Erythroblast (primary cell): ENCODE measurements at places on chromosomes 16 and 17.

DNA sequence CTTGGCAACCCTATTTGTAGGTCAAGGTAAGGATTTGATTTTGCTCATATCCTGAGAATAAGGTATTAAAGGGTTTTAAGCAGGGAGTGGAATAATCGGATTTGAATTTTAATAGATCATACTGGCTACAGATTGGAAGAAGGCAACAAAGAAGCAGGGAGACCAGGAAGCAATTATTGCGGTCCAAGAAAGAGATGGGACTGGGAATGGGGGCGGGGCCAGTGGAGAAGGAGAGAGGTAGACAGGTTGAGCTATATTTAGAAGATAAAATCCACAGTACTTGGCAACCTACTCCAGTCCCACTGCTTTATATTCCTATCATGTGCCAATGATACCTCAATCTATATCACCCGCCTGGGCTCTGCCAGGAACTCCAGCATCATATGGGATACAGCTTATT is 5.8 kb upstream of the NOL11 start:
- no peak for DNase-seq

GRCh38 chr16:83336603-83337002 is 471.2 kb upstream of the HSBP1 start:
- no peak for DNase-seq

GRCh38 chr17:77736199-77736585 is 222.3 kb upstream of the TNRC6C start:
- DNase-seq: no peak

- no peak for DNase-seq
These were observed 6.0 kb downstream of the ARHGAP23 start for GRCh38 chr17:38434178-38434665.

- DNase-seq: no peak
These were observed 9.9 kb downstream of the PPY start for GRCh38 chr17:43932357-43932756.

- DNase-seq: no peak
These were observed 403 bp downstream of the TEPSIN start for GRCh38 chr17:81238490-81238814.

GRCh38 chr17:82507631-82508175 is 11.8 kb upstream of the FOXK2 start:
- no peak for DNase-seq

GRCh38 chr17:27513849-27514248 is 57.6 kb downstream of the KSR1 start:
- no peak for DNase-seq

DNA sequence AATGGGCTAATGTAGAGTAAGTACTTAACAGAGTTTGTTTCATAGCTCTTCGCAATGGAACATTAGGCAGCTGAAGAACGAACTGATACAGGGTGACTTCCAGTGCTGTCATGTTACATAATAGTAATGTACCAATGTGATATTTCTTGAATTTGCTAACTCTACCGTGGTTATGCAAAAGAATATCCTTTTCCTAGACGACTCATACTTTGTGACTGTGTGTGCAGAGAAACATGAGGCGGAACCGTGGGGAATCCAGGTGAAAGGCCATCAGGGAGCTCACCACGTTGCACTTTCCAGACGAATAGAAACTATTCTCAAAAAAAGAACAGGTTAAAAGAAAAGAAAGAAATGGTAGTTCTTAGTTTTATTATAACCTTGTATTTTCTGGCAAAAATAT is 13.2 kb downstream of the NOB1 start:
- no peak for DNase-seq

DNA sequence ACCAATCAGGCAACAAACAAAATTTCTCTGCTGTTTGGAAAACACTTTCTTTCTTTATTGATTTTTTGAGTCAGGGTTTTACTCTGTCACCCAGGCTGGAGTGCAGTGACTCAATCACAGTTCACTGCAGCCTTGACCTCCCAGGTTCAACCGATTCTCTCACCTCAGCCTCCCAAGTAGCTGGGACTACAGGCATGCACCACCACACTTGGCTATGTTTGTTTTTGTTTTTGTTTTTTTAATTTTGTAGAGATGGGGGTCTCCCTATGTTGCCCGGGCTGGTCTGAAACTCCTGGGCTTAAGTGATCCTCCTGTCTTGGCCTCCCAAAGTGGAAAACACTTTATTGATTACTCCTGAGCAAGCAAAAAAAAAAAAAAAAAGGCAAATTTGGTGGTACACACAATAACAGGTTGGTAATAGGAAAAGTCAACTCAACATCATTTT is 276.4 kb downstream of the SOX9 start:
- no peak for DNase-seq

DNA sequence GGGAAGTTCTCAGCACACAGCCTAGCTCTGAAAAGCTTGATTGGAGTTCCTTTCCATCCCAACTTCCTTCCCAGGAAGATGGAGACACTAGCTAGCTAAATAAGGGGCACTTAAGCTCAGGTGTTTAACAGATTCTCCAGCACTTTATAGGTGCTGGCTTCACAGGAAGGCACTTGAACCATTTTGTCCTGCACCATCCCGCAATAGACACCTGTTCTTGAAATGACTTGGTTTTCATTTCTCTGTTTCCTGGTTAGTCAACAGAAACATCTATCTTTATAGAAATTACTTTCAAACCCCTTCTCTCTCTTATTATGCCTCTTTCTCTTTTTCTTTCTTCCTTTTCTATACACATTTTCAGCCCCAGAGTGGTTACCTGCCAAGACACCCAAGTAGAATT is 409.9 kb upstream of the ZFHX3 start:
- DNase-seq: no peak

DNA sequence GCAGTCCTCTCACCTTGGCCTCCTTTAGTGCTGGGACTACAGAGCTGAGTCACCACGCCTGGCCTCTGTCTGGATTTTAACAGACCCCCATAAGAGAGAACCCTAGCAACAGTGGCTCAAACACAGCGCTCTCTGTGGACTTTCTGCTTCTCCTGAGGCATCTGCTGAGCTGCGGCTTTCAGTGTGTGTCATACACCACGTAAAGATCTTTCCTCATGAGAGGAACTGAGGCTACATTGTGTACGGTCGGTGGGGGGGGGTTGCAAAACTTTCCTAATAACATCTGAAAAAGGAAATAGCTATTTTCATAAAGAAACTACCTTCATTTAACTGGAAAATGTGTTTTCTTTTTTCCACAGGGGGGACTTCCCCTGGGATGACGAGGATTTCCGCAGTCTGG is 32.9 kb downstream of the DEF8 start:
- DNase-seq: no peak

- DNase-seq: no peak
These were observed 7.4 kb downstream of the RNF40 start for GRCh38 chr16:30769379-30770089.

GRCh38 chr16:23874613-23875294 is 39.0 kb downstream of the PRKCB start:
- DNase-seq: no peak

DNA sequence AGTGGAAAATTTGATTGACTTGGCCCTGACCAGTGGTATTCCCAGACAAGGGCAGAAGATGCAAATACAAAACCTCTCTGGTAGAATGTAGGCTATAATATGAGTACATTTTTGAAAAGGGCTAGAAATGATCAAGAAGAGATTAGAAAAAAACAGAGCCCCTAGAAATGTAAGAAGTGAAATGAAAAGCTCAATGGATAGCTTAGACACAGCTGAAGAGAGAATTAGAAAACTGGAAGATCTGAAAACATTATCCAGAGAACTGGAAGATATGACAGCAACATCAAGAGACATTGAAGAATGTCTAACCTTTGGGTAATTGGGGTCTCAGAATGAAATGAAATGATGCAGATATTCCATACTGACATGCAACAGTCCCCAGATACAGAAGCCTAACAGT is 105.2 kb upstream of the ZNF750 start:
- DNase-seq: no peak

- DNase-seq: no peak
These were observed 18.3 kb upstream of the SUPT4H1 start for GRCh38 chr17:58370309-58370708.

- peak; percentile 64 for DNase-seq
These were observed 2.3 kb upstream of the PHF12 start for GRCh38 chr17:28953444-28954118.

- no peak for DNase-seq
These were observed 269.7 kb downstream of the CBLN1 start for GRCh38 chr16:49011901-49012300.

DNA sequence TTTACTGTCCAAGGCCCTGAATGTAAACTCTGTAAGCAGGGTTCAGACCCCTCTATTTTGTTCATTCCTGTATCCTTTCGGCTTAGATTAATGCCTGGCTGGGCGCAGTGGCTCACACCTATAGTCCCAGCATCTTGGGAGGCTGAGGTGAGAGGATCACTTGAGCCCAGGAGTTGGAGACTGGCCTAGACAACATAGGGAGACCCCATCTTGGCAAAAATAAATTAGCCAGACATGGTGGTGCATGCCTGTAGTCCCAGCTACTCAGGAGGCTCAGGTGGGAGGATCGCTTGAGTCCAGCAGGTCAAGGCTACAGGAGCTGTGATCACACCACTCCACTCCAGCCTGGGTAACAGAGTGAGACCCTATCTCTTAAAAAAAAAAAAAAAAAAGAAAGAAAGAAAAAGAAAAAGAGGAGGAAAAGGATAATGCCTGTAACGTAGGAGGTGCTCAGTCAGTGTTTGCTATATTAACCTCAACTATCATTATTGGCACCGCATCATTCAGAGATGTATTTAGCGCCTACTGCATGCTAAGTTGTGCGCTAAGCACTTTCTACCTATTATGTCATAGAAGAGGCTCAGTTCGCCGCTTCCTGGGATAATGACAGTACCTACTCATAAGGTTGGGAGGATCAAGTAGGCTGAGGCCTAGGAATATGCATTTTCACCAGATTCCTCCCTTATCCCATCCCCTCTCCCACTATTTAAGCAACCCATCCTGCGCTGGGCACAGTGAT is 5.0 kb downstream of the SOCS1 start:
- no peak for DNase-seq

- peak; percentile 51 for DNase-seq
These were observed 2.5 kb downstream of the ODAD4 start for GRCh38 chr17:41932816-41933389.

DNA sequence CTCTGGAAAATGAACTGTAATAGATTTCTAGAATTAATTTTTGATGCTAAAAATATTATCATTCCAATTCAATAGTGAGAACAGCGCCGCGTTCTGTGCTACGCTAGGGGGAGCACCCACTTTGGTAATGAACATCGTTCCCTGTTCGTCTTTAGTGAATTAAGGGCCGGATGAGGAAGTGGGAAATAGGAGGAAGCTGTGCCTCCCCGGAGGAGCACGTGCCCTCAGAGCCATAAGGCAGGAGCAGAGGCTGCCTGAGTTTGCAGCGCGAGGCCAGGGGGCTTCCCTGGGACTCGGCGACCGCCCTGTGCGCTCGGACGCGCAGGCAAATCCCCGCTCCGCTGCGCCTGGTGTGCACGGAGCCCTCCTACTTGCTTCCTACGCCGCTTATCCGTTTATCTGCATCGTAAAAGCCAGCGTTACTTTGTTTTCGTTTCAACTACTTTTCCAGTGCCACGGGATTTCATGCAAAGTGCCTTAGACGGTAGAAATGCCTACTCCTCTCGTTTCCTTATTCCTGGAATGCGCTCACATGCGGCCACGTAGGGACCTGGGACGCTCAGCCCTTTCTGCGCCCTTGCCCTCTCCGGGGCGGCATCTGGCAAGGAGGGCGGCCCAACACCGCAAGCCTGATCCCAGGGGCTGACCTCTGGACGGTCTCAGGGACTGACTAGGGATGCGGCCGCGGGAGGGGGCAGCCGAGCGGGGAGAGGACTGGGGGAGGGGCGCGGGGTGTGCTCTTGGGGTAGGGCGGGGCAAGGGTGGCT is 76.4 kb downstream of the KCNJ12 start:
- peak; percentile 49 for DNase-seq

- no peak for DNase-seq
These were observed 9.8 kb upstream of the NR1D1 start for GRCh38 chr17:40110026-40110845.

GRCh38 chr16:77913738-77914253 is 108.6 kb upstream of the CLEC3A start:
- DNase-seq: no peak

- no peak for DNase-seq
These were observed 158.1 kb downstream of the ZNF423 start for GRCh38 chr16:49697631-49698452.

DNA sequence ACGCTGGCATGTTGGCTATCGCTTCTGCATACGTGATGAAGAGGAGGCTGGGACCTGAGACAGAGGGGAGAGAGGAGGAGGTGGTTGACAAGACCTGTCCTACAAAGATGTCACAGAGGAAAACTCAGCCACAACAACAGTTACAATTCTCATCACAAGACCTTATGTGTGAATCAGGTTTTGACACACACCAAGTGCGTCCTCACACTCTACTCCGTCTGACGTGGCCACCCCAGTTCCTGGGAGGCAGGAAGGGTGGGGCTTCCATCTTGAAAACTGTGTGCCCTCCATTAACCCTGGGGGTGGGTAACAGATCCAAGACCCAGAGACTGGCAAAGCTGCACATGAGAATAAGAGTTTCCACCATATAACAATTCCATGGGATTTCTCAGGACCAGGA is 24.1 kb downstream of the SLC6A4 start:
- DNase-seq: no peak

DNA sequence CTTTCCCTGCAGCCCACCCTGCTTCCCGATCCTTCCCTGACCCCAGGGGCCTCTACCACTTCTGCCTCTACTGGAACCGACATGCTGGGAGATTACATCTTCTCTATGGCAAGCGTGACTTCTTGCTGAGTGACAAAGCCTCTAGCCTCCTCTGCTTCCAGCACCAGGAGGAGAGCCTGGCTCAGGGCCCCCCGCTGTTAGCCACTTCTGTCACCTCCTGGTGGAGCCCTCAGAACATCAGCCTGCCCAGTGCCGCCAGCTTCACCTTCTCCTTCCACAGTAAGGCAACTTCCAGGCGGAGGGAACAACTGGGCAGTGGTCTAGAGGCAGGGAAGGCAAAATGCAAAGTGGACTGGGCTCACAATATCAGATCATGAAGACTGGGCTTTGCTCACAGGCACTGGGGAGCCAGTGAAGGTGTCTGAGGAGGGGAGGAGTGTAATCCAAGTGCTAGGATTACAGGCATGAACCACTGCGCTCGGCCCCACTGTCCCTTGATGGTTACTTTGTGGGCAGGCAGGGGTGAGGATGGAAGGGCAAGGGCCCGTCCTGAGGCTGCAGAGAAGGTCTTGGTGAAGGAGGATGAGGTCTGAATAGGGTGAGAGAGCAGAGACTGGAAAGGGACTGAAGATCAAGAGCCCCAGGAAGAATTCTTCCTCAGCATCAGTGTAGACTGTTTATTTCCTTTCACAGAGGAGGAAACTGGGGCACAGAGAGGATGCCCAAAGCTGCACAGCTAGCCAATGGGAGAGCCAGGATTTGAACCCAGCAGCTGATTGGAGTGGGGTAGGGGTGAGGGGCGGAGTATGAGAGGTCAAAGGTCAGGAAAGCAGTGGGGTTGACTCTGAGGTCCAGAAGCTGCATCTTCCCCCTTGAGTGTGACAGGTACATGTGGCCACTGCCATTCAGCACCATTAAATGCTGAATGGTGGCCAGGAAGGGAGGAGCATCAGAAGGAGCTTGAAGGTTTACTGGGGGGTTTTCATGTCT is 16.5 kb upstream of the ADGRG3 start:
- no peak for DNase-seq

- DNase-seq: no peak
These were observed 25.7 kb downstream of the PSMD7 start for GRCh38 chr16:74322301-74322710.
